ENCODE measurements at places on chromosomes 5 and 9.

DNA sequence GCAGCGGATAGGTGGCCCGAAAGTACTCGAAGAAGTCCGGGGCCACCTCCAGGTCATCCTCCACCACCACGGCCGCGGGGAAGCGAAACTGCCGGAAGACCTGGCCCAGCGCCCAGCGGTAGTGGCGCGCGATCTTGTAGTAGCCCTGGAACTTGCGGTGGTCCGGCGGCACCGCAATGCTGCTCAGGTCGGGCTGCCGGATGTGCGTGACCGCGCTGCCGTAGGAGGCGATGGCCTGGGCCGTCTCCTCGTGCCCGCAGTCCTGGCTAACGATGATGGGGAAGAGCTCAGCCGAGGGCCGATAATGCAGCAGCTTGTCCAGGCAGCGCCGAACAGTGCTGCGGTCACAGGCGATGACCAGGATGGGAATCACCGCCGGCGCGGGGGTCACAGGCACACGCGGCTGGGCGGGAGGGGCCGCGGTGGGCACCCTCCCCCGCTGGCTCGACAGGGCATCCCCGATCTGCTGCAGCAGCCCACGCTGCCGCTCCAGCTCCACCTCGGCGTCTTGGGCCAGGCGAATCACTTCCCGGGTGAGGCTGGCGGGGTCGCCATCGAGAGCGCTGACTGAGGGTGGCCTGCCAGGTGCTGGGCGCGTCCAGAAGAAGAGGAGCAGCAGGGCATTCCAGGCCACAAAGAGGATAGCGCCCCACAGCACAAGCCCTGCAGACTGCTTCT lies 10.2 kb downstream of the MGAT1 start:
- no peak for DNase-seq

- DNase-seq, result no peak
Measured at GRCh38 chr5:161562446-161562845, 15.9 kb upstream of the GABRB2 start.

DNA sequence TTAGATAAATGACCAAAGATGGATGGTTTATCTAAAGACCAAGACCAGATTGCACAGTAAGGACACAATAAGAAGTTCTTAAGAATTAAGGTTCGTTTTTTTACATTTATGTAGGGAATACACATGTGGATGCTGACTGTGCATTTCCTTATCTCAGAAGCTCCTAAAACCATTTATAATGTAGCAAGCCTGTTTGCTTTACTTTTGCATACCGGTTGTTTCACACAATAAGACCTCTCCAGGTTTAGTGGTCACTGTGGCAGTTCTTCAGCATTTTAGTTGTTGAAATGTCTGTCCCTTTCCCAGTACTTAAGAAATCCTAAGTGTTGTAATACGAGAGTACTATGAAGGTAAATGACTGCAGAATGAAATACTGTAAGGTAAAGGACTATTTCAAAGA lies 43.6 kb downstream of the BASP1 start:
- DNase-seq, result no peak

- DNase-seq, result no peak
Measured at GRCh38 chr9:94014066-94014654, 59.0 kb upstream of the BARX1 start.

DNA sequence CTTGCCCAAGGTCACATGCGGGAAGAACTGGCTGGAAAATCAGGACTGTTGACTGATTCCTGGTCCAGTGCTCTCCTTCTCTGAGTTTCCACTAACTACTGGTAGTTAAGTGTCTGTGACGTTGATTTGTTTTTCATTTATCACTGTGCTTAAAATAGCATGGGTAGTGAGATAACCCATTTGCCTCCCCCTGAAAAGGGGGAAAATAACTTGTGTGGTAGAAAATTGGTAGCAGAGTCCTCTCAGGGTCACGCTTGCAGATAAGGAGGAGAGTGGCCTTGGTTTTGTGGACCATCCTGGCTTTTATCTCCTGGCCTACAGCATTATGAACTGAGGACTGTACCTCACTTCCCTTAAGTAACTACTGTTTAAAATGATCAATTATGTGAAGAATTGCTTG lies 10.9 kb downstream of the FUBP3 start:
- DNase-seq, result no peak

GRCh38 chr5:10339058-10339811 lies 14.3 kb upstream of the MARCHF6 start:
- no peak for DNase-seq

- no peak for DNase-seq
Measured at GRCh38 chr5:94316916-94317838, 301.2 kb downstream of the KIAA0825 start.

GRCh38 chr9:136769710-136770191 lies 5.4 kb upstream of the LCN15 start:
- no peak for DNase-seq

- peak; percentile 14 for DNase-seq
Measured at GRCh38 chr9:120928483-120929228, 2.1 kb upstream of the TRAF1 start.

- no peak for DNase-seq
Measured at GRCh38 chr9:13444245-13445102, 165.0 kb upstream of the MPDZ start.

GRCh38 chr9:36074870-36075532 lies 38.3 kb downstream of the RECK start:
- DNase-seq, result peak; percentile 6

- DNase-seq, result no peak
Measured at GRCh38 chr5:1783216-1783554, 16.5 kb downstream of the MRPL36 start.

DNA sequence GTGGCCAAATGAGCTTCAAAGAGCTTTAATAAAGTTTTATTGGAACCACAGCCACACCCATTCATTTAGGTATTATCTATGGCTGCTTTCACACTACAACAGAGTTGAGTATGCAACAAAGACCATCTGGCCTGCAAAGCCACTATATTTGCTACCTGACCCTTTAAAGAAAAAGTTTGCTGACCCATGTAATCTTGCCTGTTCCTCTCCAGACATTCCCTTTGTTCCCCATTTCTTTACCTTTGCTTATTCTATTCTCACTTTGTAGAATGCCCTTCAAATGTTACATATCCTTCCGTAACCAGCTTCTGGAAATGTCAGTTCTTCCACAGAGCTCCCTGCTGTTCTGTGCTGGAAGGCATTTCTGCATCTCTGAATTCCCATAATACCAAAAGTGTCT lies 320.2 kb downstream of the TLE1 start:
- no peak for DNase-seq

DNA sequence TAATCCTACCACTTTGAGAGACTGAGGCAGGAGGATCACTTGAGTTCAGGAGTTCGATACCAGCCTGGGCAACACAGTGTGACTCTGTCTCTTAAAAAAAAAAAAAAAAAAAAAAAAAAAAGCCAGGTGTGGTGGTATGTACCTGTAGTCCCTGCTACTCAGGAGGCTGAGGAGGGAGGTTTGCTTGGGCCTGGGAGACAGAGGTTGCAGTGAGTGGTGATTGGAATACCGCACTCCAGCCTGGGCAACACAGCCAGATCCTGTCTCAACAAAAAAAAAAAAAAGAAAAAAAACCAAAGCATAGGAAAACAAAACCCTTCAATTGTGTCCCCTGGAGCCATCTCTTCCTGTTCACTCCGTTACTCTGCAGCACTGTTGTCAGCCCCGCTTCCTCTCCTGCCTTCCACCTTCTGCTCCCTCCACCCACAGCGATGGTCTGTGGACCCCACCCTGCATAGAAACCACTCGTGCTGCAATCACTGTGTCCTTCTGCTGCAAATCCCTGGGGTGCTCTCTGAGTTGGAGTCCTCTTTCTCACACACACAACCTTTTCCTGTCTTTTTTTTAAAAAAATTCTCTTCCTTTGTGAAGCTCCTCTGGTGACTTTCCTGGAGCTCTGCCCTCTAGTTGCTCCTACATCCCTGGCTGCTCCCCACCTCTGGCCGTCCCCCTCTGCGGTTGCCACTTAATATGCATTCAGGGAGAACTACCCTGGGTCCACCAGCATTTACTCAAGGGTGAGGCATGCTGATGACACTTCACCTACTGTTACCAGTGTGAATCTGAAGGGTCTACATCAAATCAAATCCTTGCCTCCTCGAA lies 22.2 kb downstream of the CCT5 start:
- DNase-seq, result no peak

DNA sequence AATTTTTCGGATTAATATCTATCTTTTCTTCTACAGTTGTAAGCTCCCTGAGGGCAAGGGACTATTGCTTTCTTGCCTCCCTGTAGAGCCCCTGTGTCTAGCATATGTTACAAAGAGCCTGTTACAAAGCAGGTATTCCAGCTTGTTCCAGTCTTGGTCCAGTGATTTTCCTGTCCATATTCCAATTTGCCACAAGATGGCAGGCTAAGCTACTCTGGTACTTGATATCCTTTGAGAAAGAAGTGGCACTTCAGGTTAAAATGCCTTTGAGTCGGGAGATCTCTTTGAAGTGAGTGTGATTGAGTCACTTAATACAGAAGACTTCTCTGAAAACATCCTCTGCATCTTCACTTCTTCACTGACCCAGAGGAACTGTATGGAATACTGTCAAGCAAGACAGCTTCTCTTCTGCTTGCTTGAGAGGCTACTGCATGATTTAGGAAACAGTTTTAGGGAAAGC lies 24.5 kb downstream of the CAVIN4 start:
- DNase-seq, result no peak

GRCh38 chr9:7811677-7812076 lies 12.1 kb upstream of the DMAC1 start:
- DNase-seq, result no peak
